ENCODE measurements at places on chromosomes 2 and 18.

DNA sequence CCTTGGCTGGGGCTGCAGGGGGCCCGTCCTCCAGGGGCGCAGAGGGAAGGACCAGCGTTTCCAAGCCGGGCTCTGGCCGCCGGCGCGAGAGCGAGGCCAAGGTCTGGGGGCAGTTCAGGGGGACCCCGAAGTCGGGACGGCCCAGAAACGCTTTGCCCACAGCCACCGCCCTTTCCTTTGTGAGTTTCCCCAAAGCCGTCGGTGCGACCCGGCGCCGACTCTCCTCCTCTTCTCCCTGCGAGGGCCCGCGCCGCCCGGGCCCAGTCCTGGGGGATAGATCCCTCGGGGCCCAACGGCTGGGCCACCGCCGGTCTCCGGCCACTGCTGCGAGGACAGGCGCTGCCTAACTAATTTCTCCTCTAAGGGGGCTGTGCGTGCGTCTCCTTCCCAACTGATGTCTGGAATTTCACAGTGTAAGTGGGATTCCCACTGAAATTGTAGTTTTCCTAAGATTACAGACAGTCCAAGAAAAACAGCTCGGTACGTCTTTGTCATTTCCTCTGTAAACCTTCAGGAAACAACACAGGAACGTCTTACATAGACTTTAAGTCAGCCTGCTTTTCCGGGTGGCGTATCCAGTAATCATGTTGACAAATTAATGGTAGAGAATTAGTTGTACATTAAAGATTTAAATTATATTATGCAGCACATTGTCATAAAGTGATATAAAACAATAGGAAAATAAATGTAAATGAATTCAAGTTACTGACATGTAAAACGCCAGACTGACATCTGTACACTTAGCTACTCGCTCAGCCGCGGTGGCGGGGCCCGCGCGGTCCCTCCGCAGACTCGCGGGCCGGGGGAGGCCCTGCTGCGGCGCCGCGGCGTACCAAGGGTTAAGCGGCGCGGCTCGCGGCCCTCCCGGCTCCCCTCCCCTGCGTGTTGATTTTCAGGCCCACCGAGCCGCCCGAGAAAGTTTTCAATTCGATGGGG, 139.4 kb upstream of the SIX3 start:
- DNase-seq: no peak

GRCh38 chr2:6183226-6183625, 491.0 kb downstream of the SOX11 start:
- no peak for DNase-seq

GRCh38 chr2:138060301-138060635, 96.0 kb downstream of the HNMT start:
- no peak for DNase-seq

DNA sequence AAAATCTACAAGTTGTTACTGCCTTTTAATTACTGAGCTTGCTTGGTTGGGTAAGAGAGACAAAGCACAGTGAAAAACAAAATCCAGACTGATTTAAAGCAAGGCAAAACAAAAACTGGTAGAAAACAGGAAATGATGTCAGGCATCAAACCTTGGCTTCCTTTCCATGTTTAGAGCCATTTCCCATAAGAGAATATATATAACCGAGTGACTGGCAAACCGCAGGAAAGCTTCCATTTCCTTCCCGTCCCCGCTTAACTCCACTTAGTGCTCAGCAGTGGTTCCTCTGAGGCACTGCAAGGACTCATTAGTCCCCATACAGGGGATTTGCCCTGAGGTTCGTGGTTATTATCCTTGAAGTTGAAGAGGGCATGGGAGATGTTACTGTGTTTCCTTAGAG, 446.3 kb downstream of the LPIN1 start:
- DNase-seq: no peak

DNA sequence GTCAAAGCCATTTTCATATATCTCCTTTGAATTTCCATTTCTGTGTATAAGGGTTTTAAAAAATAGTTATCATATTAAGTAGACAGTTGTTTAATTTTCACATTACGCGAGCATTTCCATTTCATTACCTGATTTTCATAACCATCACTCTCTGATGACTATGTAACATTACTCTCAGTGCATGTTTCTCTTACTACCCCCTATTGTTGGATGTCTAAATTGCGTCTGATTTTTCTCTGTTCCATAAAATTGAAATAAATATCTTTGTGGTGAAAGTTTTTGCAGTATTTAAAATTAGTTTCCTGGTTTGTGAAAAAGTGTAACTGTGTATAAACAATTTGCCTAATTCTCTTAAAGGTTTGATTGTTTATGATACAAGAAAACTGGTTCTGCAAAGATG, 123.8 kb downstream of the MYO1B start:
- DNase-seq: no peak

GRCh38 chr18:45463451-45463850, 151.8 kb upstream of the SLC14A2 start:
- DNase-seq: no peak

DNA sequence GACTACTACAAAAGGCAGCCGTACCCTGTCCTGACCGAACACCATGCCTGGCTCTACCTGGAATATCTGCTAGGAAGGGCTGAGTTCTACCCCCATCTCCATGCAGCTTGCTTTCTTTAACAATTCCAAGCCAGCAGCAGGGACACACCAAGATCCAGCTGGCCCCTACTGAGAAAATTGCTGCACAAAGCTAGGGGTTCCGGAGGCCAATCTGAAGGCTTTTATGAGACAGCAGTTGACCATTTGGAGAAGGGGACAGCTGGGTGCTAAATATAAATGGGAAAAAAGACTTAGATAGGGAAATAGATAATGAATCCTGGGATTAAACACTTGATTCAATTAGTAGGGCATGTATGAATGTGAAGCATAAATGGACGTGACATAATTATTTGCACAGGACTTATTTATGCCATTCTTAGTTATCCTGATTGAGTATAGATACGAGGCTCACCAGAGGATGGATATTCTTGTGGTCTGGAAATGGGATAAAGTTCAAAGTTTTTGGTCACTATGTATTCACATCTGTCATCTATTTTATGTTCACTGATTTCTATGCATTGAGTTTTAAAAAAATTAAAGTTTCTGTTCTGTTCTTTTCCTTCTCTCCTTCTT, 204.0 kb downstream of the ZNF521 start:
- no peak for DNase-seq

DNA sequence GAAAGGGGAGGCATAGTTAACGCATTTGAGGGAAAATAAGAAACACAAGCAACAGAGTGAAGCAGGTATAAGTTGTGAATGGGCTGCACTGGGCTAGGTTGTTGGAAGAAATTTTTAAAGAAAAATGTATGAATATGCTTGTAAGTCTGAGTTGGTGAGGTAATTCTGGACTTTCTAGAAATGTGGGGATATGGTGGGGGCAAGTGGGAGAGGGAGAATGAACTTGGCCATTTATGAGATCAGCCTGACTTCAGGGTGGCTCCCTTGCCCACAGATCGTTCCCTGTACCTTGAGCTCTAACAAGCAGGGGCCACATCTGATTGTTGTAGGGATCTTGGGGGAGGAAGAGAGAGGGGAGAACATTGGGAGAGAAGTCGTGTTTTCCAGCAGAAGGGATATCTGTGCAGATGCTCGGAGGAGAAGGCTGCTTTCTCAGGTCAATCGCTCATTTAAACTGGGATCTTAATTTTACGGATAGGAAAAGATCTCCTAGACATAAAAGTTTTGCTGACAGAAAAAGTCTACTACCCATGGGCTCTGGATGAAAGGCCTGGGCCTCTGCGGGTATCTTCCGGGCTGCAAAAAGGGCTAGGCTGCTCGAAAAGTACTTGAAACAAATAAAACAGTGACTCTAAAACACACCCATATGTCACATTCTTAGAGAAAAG, 42.5 kb upstream of the FZD5 start:
- no peak for DNase-seq

- no peak for DNase-seq
Measured at GRCh38 chr2:139079311-139079710, 299.1 kb upstream of the NXPH2 start.

DNA sequence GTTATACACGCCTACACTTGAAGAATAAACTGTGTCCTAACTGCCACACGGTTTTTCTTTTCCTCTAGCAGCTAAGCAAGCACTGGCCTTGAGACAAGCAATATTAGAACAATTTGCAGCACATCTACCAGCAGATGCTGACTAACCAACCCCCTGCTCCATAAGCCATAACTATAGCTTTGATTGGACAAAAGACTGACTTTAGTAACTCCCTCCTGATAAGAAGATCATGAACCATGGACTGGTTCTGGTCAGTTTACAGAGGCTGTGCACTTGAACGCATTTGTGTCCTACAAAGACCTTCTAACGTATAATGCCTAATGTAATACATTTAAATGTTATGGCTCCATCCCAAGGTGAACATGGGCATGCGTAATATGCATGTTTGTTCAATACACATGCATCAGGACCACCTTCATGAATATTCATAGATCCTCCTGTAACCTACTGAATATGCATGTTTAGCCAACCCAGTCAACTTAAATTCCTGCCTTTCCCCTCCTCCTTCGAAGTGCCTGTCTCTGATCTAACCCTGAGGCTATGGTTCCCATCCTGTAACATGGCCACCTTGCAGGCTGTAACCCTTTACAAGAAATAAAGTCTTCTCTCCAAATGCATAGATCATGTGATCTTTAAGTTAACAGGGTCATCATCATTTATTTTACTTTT, 26.5 kb downstream of the SLC4A5 start:
- no peak for DNase-seq

DNA sequence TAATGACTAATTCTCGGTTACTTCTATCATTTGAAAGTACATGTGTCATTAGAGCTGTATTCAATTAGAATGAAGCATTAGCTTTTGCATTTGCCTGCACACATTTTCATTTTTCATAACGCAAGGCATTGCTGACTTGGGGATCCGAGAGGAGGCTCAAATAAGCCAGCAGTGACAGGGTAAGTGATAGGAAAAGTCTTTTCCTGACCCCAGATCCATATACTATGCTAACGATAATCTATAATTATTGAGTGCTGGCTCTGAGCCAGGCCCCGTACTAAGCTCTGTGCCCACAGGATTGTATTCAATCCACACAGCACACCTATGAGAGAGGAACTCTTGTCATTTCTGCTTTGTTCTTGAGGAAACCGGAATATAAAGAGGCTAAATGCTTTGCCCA, 168.2 kb downstream of the VWC2L start:
- DNase-seq: no peak

DNA sequence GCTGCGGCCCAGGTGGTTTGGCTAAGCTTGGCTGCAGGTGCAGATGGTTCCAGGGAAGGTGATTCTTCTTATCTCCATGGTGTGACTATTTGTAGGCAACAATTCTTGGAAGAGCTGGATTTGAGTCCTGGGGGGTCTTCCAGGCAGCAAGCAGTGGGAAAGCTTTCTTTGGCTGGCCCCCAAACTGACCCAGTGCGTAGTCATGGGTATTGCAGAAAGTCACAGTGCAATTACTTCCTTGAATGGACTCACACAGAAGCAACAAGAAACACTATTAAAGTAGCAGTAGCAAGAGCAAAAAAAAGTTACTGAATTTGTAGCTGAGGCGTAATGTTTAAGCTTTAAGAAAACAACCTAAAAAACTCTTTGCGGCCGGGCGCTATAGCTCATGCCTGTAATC, 293.6 kb upstream of the ATP5MC3 start:
- DNase-seq: no peak

GRCh38 chr18:74742573-74743243, 145.0 kb downstream of the ZNF407 start:
- DNase-seq: no peak

DNA sequence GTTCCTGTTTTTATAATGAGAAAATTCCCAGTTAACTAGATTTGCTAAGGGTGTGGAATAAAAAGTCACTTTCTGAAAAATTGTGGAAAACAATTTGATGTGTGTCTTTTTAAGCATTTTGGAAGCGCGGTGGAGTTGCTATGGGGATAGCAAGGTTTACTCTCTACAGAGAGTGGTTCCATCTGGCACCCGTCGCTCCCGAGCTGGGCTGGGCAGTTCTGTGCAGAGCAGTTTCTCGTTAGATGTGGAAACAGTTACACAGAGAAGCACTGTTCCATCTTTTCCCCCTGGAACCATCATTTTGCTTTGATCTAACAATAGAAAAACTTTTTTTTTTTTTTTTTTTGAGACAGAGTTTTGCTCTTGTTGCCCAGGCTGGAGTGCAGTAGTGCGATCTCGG, 17.4 kb downstream of the LDLRAD4 start:
- DNase-seq: no peak

- DNase-seq: no peak
Measured at GRCh38 chr2:96875498-96876268, 5.8 kb upstream of the SEMA4C start.

GRCh38 chr18:6009756-6010155, 114.4 kb upstream of the TMEM200C start:
- DNase-seq: no peak

GRCh38 chr2:3301001-3301400, 76.6 kb downstream of the EIPR1 start:
- DNase-seq: no peak

GRCh38 chr2:46490521-46491141, 11.3 kb downstream of the TMEM247 start:
- no peak for DNase-seq

Data from stimulated activated CD8-positive, alpha-beta memory T cell treated with anti-CD3 and anti-CD28 coated beads, Interleukin-4, amount 100 ng/mL, for 1 hour (primary cell).